ENCODE measurements at places on chromosomes 11 and 22. TPM values are rescaled to one million over a fixed set of nuclear protein-coding genes. Genes with fewer than 3 reads are reported as not detected.

GDPD4 gene
- not detected for polyA plus RNA-seq

MRPL17 gene
- polyA plus RNA-seq: 34.3 TPM

- no peak for DNase-seq
These were observed 63.6 kb downstream of the TNRC6B start for GRCh38 chr22:40241200-40241763.

- DNase-seq: no peak
These were observed 8.8 kb downstream of the KREMEN1 start for GRCh38 chr22:29081517-29082236.

UBXN1 gene
- 206 TPM for polyA plus RNA-seq

GRCh38 chr11:104858882-104859775 lies 39.1 kb downstream of the CASP12 start:
- no peak for DNase-seq
